Karpas-422 (cell line): ENCODE measurements at places on chromosomes 1 and 21. TPM values are rescaled to one million over a fixed set of nuclear protein-coding genes. Genes with fewer than 3 reads are reported as not detected.

The OR2T35 gene
- not detected in 2 replicates for total RNA-seq

The CYYR1 gene
- total RNA-seq: not detected in 2 replicates

The REG4 gene
- not detected in 2 replicates for total RNA-seq

The TMEM52 gene
- not detected in 2 replicates for total RNA-seq

The AZIN2 gene
- total RNA-seq: 0.30 and 1.8 TPM in 2 replicates
